ENCODE measurements at places on chromosomes 12 and 14. TPM values are rescaled to one million over a fixed set of nuclear protein-coding genes. Genes with fewer than 3 reads are reported as not detected.

The GPR132 gene
- total RNA-seq, result 1.0 TPM

The CACNB3 gene
- 4.8 TPM for total RNA-seq

The CATSPERB gene
- total RNA-seq, result 0.99 TPM

The EID3 gene
- total RNA-seq, result 0.60 TPM

The TMEM233 gene
- total RNA-seq, result 0.11 TPM

The TSPAN11 gene
- 1.7 TPM for total RNA-seq

The RAPGEF3 gene
- total RNA-seq, result 34.8 TPM

The OR6C2 gene
- not detected for total RNA-seq

The SLC5A8 gene
- not detected for total RNA-seq

The ZDHHC22 gene
- not detected for total RNA-seq

The SDR9C7 gene
- not detected for total RNA-seq

The FAM181A gene
- total RNA-seq, result not detected

The RERG gene
- total RNA-seq, result 4.5 TPM

The ZNF385A gene
- 7.1 TPM for total RNA-seq

The RNASE7 gene
- not detected for total RNA-seq

The METTL1 gene
- total RNA-seq, result 6.8 TPM

The CD9 gene
- total RNA-seq, result 55.5 TPM

The ATG101 gene
- 23.8 TPM for total RNA-seq

The PTPRB gene
- 38.7 TPM for total RNA-seq

The POTEM gene
- not detected for total RNA-seq

The TSPAN31 gene
- total RNA-seq, result 27.2 TPM

The PLEKHH1 gene
- 3.7 TPM for total RNA-seq

The IL22 gene
- not detected for total RNA-seq

The ERP27 gene
- 0.14 TPM for total RNA-seq

The INSM2 gene
- not detected for total RNA-seq

The EFS gene
- total RNA-seq, result 3.6 TPM

The LRTM2 gene
- total RNA-seq, result not detected

The CEBPE gene
- not detected for total RNA-seq

The AVPR1A gene
- total RNA-seq, result 1.3 TPM

The OR4E2 gene
- total RNA-seq, result not detected

The MGP gene
- 497 TPM for total RNA-seq

The TAS2R8 gene
- not detected for total RNA-seq

The GABARAPL1 gene
- total RNA-seq, result 360 TPM

The HOXC11 gene
- not detected for total RNA-seq

The KRT72 gene
- total RNA-seq, result not detected

The FAM216A gene
- total RNA-seq, result 4.2 TPM

The GYS2 gene
- not detected for total RNA-seq

The MMP19 gene
- 2.2 TPM for total RNA-seq

The PARP11 gene
- total RNA-seq, result 4.7 TPM

The DDN gene
- 1.4 TPM for total RNA-seq

The OTX2 gene
- total RNA-seq, result not detected

The CD4 gene
- 7.4 TPM for total RNA-seq

The PIANP gene
- 0.41 TPM for total RNA-seq

The IPO8 gene
- total RNA-seq, result 25.2 TPM

The IFNG-AS1 gene
- 0.58 TPM for total RNA-seq

The TAS2R9 gene
- total RNA-seq, result not detected

The SLC41A2 gene
- total RNA-seq, result 4.6 TPM

Data from left ventricle myocardium inferior (tissue), 1 donor.